CD4-positive, CD25-positive, alpha-beta regulatory T cell (primary cell): ENCODE measurements at places on chromosomes 3 and 15. TPM values are rescaled to one million over a fixed set of nuclear protein-coding genes. Genes with fewer than 3 reads are reported as not detected.

DNA sequence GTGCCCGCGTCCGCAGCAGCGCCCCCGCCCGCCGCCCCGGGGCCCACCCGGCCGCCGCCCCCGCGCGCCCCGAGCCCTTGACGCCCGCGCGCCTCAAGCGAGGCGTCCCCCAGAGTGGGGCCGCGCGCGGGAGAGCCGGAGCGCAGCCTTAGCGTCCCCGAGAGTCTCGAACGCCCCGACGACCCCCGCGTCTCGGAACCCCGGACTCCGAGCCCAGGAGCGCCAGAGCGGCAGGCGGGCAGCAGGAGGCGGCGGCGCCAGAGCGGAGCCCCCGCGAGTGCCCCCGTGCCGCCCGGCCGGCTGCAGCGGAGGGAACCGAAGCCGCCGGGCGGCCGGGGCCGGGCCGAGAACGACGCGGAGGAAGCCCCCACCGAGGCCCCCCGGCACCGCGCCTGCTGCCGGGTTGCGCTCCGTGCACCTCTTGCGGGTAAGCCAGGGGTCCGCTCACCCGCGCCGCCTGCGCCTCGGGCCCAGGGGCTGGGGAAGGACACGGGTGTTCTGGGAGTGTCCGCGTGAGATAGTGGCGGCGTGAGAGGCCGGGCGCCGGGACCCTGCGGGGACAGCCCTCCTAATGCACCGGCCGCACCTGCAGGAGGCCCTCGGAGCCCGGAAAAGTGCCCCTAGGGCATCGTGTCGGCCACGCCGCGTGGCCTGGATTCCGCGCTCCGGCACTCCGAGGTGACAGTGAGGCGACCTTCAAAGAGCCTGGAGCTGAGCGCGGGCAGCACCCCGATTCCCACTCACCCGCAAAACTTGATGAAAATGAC is 52.0 kb upstream of the ULK4 start:
- H3K27ac ChIP-seq = peak overlapping the region; percentile 23
- H3K27me3 ChIP-seq = no peaks in the 10 kb centered on the region
- H3K36me3 ChIP-seq = no peaks in the 10 kb centered on the region
- H3K4me3 ChIP-seq = peak overlapping the region; percentile 80
- DNase-seq = peak; percentile 16

DNA sequence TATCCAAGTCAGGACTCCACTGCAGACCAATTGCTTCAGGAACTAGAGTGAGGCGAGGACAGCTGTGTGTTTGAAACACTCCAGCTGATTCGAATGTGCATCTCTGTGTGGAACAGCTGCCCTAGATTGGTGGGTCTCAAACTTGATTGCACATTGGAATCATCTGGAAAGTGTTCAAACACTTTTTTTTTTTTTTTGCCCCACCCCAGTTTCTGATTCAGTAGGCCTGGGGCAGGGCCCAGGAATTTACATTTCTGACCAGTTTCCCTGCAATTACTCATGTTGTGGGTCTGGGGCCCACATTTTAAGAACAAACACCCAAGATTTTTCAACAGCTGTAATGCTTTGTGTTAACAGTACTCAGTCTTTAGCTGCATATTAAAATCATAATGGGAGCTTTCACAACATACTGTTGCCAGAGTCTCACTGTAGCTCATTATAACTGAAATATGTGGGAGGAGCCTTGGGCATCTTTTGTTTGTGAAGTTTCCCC is 156.6 kb downstream of the NR1D2 start:
- H3K36me3 ChIP-seq = no peaks in the 10 kb centered on the region
- DNase-seq = no peak
- H3K27ac ChIP-seq = no peak overlapping the region
- no peaks in the 10 kb centered on the region for H3K4me1 ChIP-seq

- H3K4me1 ChIP-seq = peaks cover 18% of the 10 kb centered on the region
- H3K4me3 ChIP-seq = no peak overlapping the region
- DNase-seq = no peak
- no peak overlapping the region for H3K27ac ChIP-seq
- H3K36me3 ChIP-seq = peaks cover 58% of the 10 kb centered on the region
- H3K27me3 ChIP-seq = no peaks in the 10 kb centered on the region
Observed at GRCh38 chr3:14444380-14444779, 42.0 kb downstream of the SLC6A6 start.

DNA sequence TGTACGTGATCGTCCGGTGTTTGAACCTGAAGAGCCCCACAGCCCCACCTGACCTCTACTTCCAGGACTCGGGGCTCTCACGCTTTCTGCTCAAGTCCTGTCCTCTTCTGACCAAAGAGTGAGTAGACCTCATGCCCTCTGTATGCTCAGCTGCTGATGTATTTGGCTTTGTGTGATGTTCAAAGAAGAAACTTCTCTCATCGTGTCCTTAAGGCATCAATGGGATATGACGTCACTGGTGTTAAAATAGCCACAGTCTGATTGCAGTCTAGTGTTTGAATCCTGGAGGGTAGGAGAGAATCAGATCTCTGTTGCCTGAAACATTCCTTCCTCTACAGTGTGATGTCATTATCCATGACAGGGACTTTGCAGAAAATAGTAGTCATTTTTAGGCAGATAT is 28.1 kb downstream of the ABHD2 start:
- peaks cover 50% of the 10 kb centered on the region for H3K36me3 ChIP-seq
- no peak overlapping the region for H3K27ac ChIP-seq
- DNase-seq = no peak
- no peaks in the 10 kb centered on the region for H3K27me3 ChIP-seq
- H3K4me3 ChIP-seq = no peak overlapping the region
- H3K4me1 ChIP-seq = peaks cover 18% of the 10 kb centered on the region

DNA sequence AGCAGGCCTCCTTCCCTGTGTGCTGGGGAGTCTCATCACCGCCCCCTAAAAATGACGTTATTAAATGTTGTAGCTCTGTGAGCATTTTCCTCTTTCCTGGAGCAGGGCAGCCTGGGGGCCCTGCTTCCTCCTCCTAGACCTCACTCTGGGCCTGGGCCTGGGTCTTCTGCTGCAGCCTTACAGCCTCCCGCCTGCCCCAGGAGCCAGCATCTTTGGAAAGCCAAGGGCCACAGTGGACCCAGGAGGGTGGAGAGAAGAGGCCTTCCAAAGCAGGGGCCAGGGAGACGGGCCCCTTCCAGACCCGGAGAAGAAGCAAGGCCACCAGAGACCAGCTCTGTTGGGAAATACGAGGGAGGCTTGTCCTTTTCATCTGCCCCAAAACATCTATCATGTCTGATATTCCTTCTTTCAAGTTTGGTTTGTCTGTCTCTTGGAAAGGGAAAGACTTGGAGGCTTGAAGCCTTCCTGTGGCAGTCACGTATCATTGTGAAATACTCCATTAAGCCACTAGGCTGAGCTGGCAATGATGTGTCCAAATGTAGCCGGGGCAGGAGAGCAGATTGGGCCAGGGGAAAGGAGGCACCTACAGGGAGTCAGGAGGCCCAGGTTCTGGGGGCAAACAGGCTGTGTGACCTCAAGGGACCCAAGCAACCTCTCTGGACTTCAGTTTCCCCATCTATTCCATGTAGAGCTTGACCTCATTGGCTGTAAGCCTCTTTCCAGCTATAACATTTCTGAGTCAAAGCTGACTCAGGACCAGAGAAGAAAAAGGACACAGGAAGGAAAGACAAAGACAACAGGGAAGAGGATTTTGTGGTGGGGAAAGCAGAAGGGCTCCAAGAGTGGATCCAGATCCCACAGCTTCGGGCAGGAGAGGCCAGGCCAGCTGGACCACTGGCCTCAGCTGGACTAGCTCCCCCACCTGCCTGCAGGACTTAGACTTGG is 31.1 kb downstream of the CYP11A1 start:
- H3K4me3 ChIP-seq = no peak overlapping the region
- no peaks in the 10 kb centered on the region for H3K27me3 ChIP-seq
- no peaks in the 10 kb centered on the region for H3K36me3 ChIP-seq
- H3K27ac ChIP-seq = no peak overlapping the region

GRCh38 chr3:186806089-186807055 is at the start of gene RFC4:
TSS of gene RFC4 (minus strand) at chr3:186806482. CDS start at chr3:186804713, 1,769 bp downstream.
- peaks cover 25% of the 10 kb centered on the region for H3K4me1 ChIP-seq
- H3K27me3 ChIP-seq = no peaks in the 10 kb centered on the region
- peak; percentile 83 for DNase-seq
- H3K27ac ChIP-seq = peak within 1 kb of the TSS; percentile 90
- peaks cover 8% of the 10 kb centered on the region for H3K36me3 ChIP-seq

DNA sequence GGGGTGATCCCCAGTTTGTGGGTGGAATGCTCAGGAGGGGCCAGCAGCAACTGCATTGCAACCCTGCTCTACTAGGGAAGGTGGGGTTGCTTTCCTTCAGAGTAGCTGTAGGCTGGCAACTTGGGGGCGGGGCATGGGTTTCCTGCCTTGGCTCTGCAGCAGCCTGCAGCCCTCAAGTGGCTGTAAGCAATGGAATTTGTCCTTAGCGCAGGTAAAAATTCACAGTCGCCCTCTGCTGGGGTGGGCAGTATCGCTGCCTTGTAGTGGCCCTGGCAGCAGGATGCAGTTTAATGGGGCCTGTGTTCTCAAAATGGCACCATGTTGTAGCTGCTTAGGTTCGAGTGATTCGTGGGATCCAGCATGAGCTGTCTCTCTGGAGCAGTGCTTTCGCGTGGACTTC is 29.8 kb downstream of the STT3B start:
- H3K4me1 ChIP-seq = peaks cover 35% of the 10 kb centered on the region
- H3K4me3 ChIP-seq = no peak overlapping the region
- no peak overlapping the region for H3K27ac ChIP-seq
- no peak for DNase-seq
- no peaks in the 10 kb centered on the region for H3K27me3 ChIP-seq
- no peaks in the 10 kb centered on the region for H3K36me3 ChIP-seq

- H3K4me3 ChIP-seq = no peak overlapping the region
- H3K27ac ChIP-seq = no peak overlapping the region
- DNase-seq = no peak
- no peaks in the 10 kb centered on the region for H3K27me3 ChIP-seq
- H3K36me3 ChIP-seq = peaks cover 17% of the 10 kb centered on the region
Observed at GRCh38 chr3:32705232-32705631, 20.2 kb downstream of the CNOT10 start.

GRCh38 chr3:95971573-95971972 is 842.8 kb upstream of the EPHA6 start:
- H3K27me3 ChIP-seq = no peaks in the 10 kb centered on the region
- H3K27ac ChIP-seq = no peak overlapping the region
- H3K4me3 ChIP-seq = no peak overlapping the region
- no peak for DNase-seq
- H3K4me1 ChIP-seq = no peaks in the 10 kb centered on the region

DNA sequence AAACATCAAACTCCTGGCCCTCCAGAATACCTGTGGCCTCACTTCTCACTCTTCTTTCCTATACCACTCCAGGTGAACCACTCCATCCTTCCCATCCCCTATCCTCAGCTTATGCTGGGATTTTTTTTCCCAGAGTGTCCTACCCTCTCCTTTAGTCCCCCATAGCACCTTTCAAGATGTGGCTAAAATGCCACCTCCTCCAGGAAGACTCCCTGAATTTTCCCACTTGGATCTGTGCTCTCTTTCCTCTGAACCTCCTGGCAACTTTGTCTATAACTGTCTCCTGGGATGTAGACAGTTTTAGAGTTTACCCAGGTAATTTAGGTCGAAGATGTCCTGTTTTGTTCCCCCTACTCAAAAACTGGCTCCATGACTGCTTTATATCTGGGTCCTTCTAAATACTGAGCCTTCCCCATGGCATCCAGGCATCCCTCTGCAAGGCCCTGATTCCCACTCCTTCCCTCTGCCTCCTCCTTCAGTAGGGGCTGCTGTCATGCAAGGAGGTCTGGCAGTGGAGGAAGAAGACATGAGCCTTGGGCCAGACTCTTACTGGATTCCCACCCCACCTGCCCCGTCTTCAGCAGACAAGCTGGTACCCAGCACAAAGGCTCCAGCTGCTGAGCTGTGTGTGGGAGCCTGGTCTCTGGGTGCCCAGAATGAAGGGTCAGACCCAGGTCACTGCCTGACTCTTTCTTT is 161.5 kb downstream of the SMAD6 start:
- DNase-seq = no peak
- H3K27me3 ChIP-seq = peaks cover 12% of the 10 kb centered on the region
- H3K4me1 ChIP-seq = no peaks in the 10 kb centered on the region
- H3K27ac ChIP-seq = no peak overlapping the region
- H3K4me3 ChIP-seq = no peak overlapping the region

- no peak overlapping the region for H3K4me3 ChIP-seq
- no peaks in the 10 kb centered on the region for H3K4me1 ChIP-seq
- H3K36me3 ChIP-seq = no peaks in the 10 kb centered on the region
Observed at GRCh38 chr3:117399311-117400078, 689.9 kb downstream of the TUSC7 start.

- H3K27me3 ChIP-seq = no peaks in the 10 kb centered on the region
- no peaks in the 10 kb centered on the region for H3K36me3 ChIP-seq
- no peak for DNase-seq
Observed at GRCh38 chr3:37986479-37987314, 3.9 kb upstream of the VILL start.

DNA sequence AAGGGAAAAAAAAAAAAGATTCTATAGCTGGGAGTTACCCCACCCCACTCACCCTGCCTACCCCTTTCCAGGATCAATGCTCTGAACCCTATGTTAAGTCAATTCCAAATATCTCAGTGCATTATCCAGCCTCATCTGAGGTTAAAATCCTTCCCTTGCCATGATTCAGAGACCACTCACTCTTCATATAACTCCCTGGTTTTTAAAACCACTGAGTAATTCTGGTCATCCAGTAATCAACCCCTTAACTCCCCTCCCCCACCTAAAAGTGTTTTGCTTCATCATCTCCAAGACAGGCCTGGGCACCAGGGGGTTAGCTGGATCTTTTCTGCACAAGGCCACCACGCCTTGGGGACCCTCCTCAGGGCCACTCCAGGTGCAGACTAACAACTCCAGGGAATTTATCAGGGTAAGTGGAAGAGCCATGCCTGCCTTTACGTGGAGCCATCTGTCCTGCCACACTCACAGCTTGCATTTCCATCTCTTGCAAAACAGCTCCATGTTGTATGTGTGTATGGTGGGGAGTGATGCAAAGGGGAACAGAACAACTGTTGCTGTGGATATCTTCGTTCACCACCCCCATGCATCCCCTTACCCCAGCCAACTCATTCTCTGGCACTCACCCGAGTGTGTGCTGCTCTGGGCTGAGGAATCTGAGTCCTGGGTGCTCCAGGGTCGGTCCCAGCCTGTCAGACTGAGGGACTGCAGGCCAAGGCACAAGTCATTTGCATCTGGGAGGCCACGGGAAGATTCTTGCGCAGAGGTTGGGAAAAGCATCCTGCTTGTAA is 30.7 kb upstream of the RPS17 start:
- H3K27me3 ChIP-seq = peaks cover 12% of the 10 kb centered on the region
- no peaks in the 10 kb centered on the region for H3K4me1 ChIP-seq
- no peak overlapping the region for H3K27ac ChIP-seq
- no peaks in the 10 kb centered on the region for H3K36me3 ChIP-seq
- H3K4me3 ChIP-seq = no peak overlapping the region

RTP1 gene
- total RNA-seq = not detected

MAGEL2 gene
- not detected for total RNA-seq

SNX33 gene
- total RNA-seq = 2.1 TPM

SLC28A2 gene
- not detected for total RNA-seq

RPL32 gene
- 2,250 TPM for total RNA-seq

CCDC80 gene
- not detected for total RNA-seq
